ENCODE measurements at places on chromosomes 11 and 22. TPM values are rescaled to one million over a fixed set of nuclear protein-coding genes. Genes with fewer than 3 reads are reported as not detected.
A peak's percentile ranks its signal among the peaks of the same experiment; 100 is the strongest.

Gene OR6T1
- not detected for total RNA-seq

Gene DBX1
- not detected for total RNA-seq

Gene FGF3
- not detected for total RNA-seq

Gene OR52N4
- not detected for total RNA-seq

Gene CECR2
- total RNA-seq: 0.06 TPM

DNA sequence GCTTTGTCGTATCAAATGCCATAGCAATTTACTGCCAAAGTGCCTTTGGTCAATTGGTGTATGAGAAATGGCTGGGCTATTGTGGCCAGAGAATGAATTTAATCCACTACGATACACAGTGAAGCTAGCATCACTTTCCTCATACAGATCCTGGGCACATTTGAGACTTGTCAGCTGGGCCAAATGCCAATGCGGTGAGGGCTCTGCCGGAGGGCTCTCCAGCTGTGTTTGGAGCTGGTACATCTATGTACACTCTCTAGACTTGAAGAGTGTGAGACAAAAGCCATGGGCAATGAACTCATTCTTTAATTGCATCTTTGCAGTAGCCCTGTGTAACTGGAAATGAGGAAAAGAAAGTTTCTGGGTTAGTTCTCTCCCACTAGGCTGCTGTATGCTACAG, 1052.9 kb downstream of the NTM start:
- DNase-seq: no peak

GRCh38 chr11:64879244-64879900, 951 bp upstream of the EHD1 start:
- DNase-seq: no peak

DNA sequence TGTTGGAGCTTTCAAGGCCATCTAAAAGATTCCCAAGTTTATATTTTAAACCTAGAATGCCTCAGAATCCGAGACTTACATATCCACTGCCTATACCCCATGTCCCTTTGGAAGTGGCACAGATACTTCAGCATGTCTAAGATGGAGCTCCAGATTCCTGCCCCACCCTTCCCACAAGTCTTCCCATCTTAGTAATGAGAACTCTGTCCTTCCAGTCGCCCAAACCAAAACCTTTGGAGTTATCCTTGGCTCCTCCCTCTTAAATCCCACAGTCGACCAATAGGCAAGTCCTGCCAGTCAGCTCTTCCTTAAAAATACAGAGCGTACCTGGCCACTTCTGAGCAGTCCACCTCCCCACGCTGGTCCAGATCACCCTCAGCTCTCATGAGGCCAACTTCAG, 4.3 kb downstream of the POLD4 start:
- DNase-seq: no peak

DNA sequence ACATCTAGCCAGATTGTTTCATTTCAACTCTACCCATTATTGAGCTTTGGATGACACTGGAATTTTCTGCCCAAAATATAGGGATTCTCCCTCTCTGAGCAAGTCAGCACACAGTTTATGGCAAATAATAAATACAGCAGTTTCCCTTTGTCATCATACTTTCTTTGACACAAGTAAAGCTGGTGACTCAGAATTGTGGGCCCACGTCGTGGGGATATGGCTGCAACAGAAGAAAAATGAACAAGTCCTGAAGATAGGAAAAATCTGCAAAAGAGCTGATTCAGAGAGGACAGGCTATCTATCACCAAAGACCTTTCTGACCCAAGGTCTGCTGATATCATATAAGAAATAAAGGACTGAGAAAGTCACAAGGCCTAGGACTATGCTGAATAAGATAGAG, 236.3 kb upstream of the ZC3H12C start:
- no peak for DNase-seq

- DNase-seq: no peak
These were observed 48.7 kb upstream of the USP47 start for GRCh38 chr11:11793073-11793472.

DNA sequence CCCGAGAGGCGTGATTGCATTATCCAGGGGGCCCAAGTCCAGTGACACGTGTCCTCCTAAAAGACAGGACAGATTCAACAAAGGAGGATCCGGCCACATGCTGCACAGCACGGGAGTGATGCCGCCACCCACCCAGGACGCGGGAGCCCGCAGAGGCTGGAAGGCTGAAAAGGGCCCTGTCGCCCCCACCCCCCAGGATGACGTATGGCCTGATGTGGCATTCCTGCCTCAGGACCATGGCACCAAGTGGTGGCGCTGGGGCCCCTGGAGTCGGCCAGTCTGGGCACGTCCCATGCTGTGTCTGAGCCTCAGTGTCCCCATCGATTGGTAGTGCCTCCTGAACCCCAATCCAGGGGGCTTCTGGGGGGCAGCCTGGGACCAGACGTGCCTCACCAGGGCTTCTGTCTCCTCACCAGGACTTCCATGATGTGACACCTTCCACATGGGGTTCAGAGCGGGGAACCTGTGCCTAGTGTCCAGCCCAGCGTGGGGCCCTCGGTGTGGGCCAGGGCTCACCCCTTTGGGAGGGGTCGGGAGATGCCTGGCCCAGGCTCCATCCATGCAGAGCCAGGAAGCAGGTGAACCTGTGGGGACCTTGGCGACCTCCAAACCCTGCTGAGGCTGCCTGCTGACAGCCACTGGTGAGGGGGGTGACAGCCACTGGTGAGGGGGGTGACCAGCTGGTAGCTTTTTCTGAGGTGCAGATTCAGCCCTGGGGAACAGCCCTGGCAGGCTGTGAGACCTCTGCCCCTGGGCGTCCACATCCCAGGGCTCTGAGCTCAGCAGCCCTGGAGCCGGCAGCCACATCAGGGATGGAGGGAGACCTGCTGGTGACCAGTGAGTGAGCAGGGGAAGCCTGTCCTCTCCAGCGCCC, 75.3 kb downstream of the KCNQ1 start:
- no peak for DNase-seq

DNA sequence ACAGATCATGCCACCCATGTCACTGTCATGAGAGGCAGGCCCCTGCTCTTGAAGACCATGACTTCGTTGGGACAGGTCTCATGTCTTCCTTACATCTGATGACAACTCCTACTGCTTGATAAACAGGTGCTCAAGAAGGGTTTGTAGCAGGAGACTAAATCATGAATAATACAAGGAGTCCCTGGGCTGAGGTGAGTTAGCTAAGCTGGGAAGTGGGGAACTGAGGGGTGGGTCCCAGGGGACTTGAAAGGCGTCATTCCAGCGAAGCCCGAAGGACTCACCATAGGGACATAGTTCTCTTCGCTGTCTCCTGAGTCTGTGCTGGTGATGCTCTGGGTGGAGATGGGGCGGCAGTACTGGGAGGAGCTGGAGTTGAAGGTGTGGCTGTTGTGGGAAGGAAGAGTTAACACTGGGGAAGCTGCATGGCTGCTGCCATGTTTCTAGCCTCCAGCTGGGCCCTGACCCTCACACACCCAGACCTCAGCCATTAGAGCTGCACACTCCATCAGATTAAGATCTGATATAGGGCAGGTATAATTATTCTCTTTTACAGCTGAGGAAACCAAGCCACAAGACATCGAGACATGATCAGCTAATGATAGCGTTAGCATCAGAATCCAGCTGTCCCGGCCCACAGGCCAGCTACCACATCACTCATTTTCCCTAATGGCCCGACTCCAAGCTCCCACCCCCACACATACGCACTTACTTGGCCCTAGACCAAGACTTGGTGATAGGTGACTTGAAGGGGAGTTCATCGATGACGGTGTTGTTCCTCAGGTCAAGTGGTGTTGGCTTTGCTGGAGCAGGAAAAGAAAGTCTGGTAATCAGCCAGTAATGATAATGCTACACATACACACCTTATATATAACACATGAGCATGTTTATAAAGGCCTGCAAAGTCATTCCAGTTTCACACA, 32.9 kb downstream of the USP35 start:
- DNase-seq: no peak

- peak; percentile 84 for DNase-seq
These were observed 18.1 kb upstream of the MYH9 start for GRCh38 chr22:36405671-36406538.

DNA sequence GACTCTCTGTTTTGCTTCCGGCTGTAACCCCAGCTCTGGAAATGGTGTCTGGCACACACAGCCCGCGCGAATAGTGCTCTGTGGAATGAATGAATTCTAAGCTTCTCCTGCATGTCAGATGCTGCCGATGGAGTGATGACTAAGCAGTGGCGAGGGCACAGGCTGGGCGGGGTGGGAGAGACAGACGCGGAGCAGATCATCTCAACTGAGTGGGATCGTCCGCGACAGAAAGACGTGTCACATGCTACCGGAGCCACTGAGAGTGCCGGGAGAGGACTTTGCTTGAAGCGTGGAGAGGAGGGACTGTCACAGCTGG, 334.5 kb downstream of the CTTN start:
- DNase-seq: peak; percentile 16

DNA sequence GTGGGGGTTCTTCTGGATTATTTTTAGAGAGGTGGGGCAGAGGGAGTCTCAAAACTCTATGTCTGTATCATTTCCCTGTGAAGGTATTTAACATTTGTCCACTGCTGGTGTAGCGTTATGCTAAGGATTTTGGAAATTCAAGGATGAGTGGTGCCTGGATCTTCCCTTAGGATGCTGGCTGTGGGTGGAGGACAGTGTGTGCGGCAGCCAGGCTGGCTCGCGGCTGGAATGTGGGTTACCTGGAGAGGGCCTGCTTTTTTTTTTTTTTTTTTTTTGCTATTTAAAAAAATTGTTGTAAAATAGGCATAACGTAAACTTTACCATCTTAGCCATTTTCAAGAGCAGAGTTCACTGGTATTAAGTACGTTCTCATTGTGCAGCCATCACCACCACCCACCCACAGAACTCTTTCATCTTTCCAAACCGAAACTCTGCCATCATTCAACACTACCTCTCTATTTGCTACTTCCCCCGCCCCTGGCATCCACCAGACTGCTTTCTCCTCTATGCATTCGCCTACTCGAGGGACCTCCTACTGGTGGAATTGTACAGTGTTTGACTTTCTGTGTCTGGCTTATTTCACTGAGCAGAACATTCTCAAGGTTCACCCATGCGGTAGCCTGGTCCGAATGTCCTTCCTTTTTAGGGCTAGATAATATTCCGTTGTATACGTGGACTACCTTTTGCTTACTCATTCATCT, 67.1 kb downstream of the PARVB start:
- DNase-seq: no peak

- DNase-seq: no peak
These were observed 92.9 kb downstream of the MORC2 start for GRCh38 chr22:30875481-30876215.

- no peak for DNase-seq
These were observed at the start of gene TRIM22 for GRCh38 chr11:5689551-5689983. Gene TRIM22 (plus strand): TSS chr11:5689790. CDS start chr11:5696233, 6,443 bp downstream.
